CD4-positive, alpha-beta T cell (primary cell): ENCODE measurements at places on chromosomes 5 and 9.

- DNase-seq, result no peak
- H3K36me3 ChIP-seq, result no peaks in the 10 kb centered on the region
- peaks cover 7% of the 10 kb centered on the region for H3K27me3 ChIP-seq
- H3K4me1 ChIP-seq, result no peaks in the 10 kb centered on the region
Measured at GRCh38 chr5:116075191-116075831, 9.5 kb upstream of the COMMD10 start.

- no peaks in the 10 kb centered on the region for H3K36me3 ChIP-seq
- no peak for DNase-seq
- no peaks in the 10 kb centered on the region for H3K4me1 ChIP-seq
- no peak overlapping the region for H3K27ac ChIP-seq
- H3K4me3 ChIP-seq, result no peak overlapping the region
Measured at GRCh38 chr9:8579661-8580060, 780.1 kb upstream of the DMAC1 start.

DNA sequence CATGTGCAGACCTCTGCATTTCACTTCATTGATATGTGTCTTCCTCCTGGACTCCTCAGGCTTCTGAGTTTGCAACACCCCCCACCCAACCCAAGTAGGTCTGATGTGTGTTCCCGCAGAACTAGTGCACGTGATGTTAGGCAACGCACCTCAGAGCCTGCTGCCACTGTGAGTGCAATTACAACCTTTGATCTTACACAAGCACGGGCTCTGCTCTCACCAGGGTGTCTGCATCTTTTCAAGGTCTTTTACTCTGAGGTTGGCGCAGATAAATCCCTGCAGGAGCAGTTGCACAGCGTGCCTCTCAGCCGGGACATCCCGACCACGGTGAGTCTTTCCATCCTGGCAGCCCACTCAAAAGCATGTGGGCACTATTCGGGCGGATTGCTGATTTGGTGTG lies 80.1 kb downstream of the EGFLAM start:
- H3K27ac ChIP-seq, result no peak overlapping the region
- no peaks in the 10 kb centered on the region for H3K4me1 ChIP-seq

DNA sequence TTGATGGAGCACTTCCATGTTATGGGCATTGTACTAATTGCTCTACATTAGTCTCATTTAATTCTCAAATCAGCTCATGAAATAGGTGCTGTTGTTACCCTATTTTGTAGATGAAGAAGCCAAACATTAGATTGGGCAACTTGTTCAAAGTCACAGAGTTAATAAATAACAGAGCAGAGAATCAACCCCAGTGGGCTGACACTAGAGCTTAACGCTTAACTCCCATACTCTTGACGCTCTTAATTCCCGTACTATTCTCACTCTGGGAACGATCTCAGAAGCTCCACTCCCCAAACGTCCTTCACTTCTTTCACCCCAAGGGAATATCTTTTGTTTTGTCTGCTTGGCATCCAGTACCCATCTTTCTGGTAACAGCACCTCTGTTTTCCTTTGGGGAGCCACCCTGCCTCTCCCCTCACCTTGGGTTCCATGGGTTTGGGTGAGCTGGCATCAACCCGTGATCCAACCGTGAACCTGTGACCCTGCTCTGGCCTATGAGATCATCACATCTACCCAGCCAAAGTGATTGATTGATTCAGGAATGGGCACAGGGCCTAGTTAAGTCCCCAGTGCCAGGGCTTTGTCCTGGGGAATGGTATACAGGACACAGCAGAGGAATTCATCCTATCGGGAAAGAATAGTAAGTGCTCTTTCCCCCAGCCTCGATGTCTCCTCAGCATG lies 169.2 kb downstream of the NR3C1 start:
- H3K4me3 ChIP-seq, result no peak overlapping the region
- no peaks in the 10 kb centered on the region for H3K27me3 ChIP-seq
- H3K4me1 ChIP-seq, result peaks cover 13% of the 10 kb centered on the region
- no peak for DNase-seq

GRCh38 chr9:86445671-86446070 lies 91.5 kb upstream of the TUT7 start:
- H3K36me3 ChIP-seq, result no peaks in the 10 kb centered on the region
- H3K4me3 ChIP-seq, result no peak overlapping the region
- H3K27me3 ChIP-seq, result peaks cover 14% of the 10 kb centered on the region
- H3K27ac ChIP-seq, result no peak overlapping the region
- DNase-seq, result no peak
